ENCODE measurements at places on chromosomes 11 and 22. TPM values are rescaled to one million over a fixed set of nuclear protein-coding genes. Genes with fewer than 3 reads are reported as not detected.

GRCh38 chr11:43135966-43136534, 175.7 kb upstream of the API5 start:
- DNase-seq: no peak

DNA sequence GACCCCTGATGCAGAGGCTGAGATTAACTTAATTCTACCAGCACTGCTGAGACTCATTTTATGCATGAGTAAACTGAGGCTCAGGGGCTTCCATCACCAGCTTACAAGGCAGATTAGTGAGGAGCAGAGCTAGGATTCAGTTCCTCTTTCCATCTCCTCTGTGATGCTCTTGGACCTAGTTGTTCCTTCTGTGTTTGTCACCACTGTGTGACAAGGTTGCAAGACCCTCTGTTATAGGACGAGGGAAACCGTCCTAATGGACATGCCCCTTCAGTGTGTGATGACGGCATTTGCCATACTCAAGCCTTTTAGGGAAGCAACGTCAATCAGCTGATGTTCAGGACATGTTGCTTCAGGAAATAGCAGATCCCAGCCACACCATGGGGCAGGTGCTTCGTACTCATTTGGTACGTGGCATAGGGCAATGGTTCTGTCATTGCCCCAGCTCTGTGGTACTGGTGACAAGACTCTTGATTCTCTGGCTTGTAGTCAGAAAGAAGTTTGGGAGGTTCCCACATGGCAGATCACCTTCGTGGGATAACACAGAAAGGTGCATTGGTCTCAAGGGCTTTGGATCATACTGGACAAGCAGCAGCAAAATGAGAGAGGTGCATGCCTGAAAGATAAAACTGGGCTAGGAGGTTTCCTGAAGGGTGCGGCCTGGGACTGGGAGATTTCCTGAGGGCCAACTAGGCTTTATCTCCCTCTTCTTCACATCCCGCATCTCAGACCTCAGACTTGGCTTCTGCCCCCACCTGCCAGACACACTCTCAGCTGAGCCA, 23.9 kb upstream of the CD44 start:
- DNase-seq: no peak

- DNase-seq: no peak
Measured at GRCh38 chr11:94325681-94326080, 21.3 kb downstream of the IZUMO1R start.

GRCh38 chr11:2118677-2119076, 20.5 kb downstream of the IGF2 start:
- DNase-seq: no peak

DNA sequence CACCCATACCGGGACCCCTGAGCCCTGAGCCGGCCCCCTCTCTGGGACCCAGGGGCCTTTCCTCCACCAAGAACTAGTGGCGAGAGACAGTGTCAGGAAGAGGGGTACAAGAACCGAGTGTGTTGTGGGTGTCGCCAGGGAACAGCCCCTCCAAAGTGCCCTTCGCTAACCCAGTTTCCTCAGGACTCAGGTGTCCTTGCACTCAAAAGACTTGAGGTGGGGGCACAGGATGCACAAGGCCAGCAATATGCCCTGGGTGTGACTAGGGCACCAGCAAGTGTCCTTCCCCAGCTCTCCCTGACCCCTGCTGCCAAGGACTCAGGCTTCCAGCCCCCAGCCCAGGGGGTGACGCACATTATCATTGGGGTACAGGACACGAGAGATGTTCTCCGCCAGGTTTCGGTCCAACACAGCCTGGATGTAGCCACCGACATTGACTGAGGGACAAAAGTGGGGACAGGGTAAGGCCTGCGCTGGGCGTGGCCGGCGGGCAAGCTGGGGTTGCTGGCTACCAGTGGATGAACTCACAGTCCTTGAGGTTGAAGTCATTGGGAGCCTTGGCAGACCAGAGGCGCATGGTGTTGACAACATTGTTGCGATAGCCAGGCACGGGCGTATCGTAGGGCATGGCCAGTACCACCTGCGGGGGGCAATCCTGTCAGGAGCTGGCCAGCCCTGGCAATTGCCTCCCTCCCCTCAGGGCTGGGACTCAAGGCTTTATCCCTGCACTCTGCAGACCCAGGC, 4.7 kb downstream of the PYGM start:
- DNase-seq: no peak

- DNase-seq: peak; percentile 41
Measured at GRCh38 chr11:13064593-13064992, 55.5 kb downstream of the RASSF10 start.

ASRGL1 gene
- 27.6 TPM for total RNA-seq

DNA sequence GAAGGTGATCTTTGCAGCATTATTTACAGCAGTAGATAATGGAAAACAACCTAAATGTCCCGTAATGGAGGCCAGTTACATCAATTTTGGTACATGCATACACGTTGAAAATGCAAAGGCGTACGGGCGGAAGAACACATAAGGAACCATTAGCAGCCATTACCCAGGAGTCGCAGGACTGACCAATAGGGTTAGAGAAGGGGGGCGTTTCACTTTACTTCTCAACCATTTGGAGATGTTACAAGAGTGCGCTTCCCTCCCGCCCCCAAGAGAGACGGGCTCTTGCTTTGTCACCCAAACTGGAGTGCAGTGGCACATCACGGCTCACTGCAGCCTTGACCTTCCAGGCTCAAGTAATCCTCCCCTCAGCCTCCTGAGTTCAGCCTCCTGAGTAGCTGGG, 52.8 kb upstream of the SLC35C1 start:
- no peak for DNase-seq

PIH1D2 gene
- total RNA-seq: 13.7 TPM

DNA sequence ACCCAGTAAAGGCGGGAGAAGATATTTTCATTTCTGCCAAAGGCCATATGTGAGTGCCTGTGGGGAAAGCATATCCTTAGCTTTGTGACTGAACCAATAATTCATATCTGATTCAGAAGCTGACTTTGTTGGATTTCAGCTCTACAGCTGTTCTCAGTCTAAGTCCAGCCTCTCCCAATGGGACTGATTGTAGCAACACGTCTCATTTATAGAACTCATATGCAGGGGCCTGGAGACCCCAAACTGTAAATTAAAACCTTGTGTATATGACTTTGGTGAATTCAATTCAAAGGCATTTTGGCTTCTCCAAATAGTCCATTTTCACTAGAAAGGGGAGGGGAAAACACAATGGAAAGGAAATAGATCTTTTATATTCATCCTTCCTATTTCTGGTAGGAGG, 250.4 kb upstream of the SORL1-AS1 start:
- DNase-seq: no peak

DNA sequence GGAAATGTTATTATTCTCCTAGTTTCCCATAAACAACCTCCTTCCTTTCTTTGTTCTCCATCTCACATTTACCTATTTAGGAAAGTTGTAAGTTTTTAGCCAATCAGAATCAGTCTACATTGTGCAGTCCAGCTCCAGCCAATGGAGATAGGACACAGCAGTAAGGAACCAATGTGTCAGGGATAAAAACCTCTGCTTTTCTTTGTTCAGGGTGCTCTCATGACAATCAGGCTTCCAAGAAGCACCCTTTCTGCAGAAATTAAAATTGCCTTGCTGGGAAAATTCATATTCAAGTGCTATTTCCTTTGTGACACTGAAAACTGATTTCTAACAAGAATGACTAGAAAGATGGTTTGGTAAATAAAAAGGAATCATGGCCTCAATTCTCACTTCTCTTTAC, 14.6 kb downstream of the SCGB2A1 start:
- no peak for DNase-seq

- no peak for DNase-seq
Measured at GRCh38 chr11:80297858-80298632, 857.2 kb upstream of the TENM4 start.

GRCh38 chr11:15944460-15944859, 411.9 kb downstream of the SOX6 start:
- no peak for DNase-seq

DNA sequence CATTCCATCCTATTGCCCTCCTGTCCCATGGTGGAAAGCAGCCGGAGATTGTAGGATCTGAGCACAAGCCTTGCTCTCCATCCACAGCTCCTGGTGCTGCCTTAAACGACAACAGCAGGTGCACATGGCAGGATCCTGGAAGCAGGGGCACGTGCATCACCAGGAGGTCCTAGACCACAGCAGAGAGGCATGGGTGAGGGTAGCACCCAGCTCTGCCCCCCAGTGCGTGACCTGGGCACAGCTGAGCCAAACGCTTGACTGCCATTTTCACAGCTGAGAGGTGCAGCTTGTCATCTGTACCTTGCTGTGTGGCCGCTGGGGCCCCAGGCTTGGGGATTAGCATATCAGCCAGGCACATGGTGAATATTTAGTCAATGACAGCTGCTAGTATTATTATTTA, 92.7 kb downstream of the NTM start:
- no peak for DNase-seq

DNA sequence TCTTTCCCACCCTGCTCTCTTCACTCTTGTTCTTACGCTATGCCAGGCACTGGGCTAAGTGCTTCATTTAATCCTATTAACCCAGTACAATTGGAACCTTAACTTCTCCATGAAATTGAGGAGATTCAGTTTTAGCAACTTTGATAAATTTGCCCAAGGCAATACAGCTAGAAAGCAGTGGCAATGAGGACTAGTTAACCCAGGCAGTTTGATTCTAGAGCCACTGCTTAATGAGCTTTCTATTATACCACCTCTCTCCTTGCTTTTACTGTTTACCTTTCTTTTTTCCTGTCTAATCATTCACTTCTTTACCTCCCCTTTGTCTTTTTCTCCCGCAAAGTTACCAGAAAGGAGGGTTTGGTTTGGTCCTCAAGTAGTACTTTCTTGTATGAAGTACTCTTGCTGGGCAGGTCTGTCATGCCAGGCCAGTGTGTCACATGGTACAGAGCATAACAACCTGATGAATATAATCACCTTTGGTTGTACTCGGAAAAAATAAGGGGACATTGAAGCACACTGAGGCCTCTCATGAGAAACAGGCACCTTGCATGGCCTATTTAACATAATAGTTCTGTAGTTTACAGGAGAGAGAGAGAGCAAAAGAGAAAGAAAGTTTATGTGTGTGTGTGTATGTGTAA, 70.6 kb downstream of the PDHX start:
- no peak for DNase-seq

- DNase-seq: no peak
Measured at GRCh38 chr11:35138606-35138942, 397 bp upstream of the CD44 start.

All from prostate gland (tissue), 2 donors.